ENCODE measurements at places on chromosomes 12 and 14.
A peak's percentile ranks its signal among the peaks of the same experiment; 100 is the strongest.

- DNase-seq, result peak; percentile 37
These were observed 2.8 kb downstream of the VPS29 start for GRCh38 chr12:110498984-110499706.

DNA sequence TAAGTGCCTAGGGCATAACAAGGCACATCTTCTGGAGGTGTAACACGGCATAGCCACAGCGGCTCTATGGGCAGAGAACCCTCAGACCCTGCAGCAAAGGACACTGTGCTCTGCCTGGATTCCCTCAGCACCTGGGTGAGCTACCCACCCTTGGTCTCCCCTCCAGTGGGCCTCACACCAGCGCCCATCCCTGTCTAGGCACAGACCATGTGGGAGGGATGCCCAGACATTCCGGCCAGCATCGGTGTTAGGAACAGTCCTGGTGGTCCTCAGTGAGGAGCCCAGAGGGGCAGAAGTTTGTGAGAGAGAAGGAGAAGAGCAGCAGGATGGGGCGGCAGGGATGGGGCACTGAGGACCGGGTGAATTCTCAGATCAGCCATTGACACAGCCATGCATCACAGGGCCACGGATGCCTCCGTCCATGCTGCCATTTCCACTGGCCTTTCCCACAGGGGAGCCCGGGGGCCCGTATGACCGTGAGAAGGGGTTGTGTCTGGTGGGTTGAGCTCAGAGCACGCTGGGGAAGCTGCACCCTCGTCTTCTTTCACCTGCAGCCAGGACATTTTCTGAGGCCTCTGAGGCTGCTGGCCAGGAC, 282.7 kb upstream of the SFSWAP start:
- no peak for DNase-seq

GRCh38 chr12:128745772-128746689, 77.7 kb downstream of the SLC15A4 start:
- no peak for DNase-seq

DNA sequence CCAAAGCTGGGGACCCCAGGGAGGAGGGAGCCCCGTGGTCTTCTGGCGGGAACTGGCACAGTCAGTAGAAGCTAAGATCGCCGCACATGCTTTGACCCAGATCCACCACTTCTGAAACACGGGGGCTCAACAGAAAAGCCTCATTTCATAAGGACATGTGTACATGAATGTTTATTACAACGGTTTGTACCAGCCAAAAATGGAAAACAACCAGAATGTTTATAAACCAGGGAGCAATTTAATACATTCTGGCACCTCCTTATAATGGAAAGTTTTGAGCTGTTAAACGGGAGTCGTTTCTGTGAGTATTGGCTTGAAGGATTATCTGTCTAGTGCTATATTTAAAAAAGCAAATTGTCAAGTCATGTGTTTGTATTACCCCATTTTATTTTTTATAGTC, 7.3 kb upstream of the TMEM179 start:
- DNase-seq, result no peak

DNA sequence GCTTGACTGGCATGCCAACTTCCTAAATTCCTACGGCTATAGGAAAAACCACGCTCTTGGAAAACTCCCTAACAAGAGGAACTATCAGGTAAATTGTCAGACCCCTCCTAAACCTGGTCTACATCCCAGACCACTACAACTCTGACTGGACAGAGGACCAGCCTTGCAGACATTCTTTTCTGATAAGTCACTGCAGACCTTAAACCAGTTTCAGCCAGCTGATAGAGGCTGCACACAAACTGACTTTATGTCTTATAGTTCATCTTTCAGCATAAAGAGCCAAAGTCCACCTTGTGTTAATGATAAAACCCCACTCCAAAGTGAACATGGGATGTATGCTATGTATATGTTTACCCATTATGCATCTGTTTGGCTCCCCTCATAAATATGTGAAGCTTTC, 166.6 kb downstream of the KTN1 start:
- no peak for DNase-seq

DNA sequence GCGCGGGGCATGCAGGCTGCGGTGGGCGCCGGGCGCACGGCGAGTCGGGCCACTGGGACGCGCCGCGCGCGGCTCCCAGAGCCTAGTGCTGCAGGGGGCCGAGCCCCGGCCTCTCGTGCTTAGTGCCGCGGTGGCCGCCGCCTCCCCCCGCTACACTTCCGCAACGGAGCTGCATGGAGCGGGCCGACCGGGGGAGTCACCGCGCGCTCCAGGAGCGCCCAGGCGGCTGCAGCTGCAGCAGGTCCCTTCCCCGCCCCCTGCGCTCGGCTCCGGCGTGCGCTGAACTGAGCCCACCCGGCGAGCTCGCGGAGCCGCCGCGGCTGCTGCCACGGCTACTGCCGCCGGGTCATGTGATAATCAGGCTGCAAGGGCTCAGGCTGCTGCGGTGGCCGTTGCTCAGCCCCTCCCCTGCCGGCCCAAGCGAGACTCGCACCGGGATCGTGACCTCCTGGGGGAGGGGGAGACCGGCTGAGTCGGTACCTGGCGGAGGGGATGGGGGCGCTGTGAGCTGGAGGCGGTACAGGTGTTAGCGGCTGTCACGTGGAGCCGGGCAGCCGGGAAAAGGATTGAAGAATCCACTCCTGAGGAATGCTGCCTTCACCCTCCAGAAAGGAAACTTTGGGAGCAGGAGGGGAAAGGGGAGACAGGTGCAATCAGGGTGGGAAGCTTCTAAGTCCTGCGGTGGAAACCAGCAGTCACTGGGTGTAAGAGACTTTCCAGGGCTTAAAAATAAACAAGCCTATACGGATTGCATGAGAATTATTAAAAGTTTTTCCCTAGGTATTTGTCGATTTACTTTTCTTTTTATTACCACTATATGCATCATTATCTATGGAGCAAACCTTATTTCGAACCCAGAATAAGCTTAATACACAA, at the start of gene PPM1H:
TSS of gene PPM1H (minus strand) at position 352 of the 876 bp plus-strand sequence. CDS start 414 bp downstream, outside the sequence.
- peak; percentile 72 for DNase-seq

DNA sequence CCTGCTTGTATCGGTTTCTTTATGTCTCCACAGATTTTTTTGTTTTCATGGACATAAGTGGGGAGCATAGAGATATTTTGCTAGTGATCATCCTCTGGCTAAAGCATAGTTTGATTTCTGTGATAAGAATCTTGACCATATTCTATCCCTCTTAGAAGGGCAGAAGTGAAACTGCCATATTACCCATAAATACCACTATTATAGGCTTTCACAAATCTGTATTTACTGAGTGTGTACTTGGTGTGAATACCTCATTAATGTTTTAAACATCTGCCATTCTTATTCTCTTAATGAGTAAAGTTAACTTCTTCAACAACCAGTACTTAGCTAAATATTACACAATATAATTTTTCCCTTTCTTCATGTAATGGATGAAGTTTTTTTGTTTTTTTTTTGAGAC, 16.1 kb downstream of the WNK1 start:
- no peak for DNase-seq

DNA sequence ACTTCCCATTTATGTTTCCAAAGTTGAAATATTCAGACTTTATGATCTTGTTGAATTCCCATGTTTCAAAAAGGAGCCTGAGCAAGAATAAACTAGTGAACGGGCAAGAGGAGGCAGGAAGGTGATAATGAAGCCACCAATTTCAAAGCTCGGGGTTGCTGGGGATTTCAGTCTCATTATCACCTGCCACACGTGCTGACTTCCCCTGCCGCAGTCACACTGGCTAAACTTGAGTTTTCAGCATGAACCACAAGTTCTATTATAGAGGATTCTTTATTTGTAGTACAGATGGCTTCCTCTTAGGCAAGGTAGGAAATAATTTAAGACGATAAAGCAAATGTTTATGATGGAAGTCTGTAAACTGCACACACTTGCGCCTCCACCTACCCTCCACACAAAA, 18.1 kb upstream of the DIABLO start:
- DNase-seq, result no peak

GRCh38 chr12:21843795-21844194, 69.3 kb upstream of the KCNJ8 start:
- no peak for DNase-seq

GRCh38 chr14:71498212-71498611, 434.0 kb upstream of the RGS6 start:
- peak; percentile 57 for DNase-seq

DNA sequence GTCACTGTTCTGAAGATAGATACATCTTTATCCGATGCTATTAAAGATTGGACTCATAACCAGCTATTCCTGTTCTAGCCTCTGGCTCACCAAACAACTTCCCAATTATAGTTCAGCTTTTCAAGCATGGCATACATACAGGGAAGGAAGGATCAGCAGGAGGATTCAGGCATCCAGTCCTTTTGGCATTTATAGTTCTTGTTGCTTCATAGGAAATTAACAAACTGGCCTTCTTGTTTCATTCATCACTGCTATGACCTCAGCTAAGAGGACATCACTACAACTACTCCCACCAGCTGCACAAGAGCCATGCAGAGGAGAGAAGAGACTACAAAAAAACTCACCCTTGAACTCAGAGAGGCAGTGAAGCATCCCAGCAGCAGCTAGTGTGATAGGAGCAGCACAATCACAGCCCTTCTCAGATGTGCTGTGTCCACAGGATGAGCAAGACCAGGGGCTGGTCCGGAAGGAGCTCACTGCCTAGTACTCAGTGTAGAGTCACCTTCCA, 100.5 kb downstream of the SPTSSA start:
- no peak for DNase-seq

DNA sequence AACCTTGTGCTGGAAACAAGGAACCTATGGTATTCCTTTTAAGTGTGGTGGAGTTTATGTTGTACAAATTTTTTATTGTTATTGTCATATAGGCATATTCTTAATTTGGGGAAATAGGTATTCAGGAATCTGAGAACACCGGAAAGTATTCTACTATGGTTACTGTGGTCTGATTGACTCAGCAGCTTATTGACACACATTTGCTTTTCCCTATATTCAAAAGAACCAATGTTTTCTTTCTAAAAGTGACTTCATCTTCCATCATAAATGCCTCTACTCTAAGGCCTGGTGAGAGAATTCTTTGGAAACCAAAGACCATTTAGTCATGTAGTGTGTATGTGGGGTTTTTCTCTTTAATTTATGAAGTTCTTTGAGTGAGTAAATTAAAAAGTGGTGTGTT, 474.8 kb downstream of the TMTC2 start:
- peak; percentile 39 for DNase-seq
